Activated naive CD8-positive, alpha-beta T cell treated with anti-CD3 and anti-CD28 coated beads, Interleukin-2, amount 10 ng/mL, durations not matched to agents 7 days and 5 days (primary cell): ENCODE measurements at places on chromosomes 3 and 15. TPM values are rescaled to one million over a fixed set of nuclear protein-coding genes. Genes with fewer than 3 reads are reported as not detected.

Gene RETNLB
- total RNA-seq, result not detected

Gene ZNF80
- 5.1 TPM for total RNA-seq

Gene TEX9
- total RNA-seq, result 1.3 TPM

Gene IMPG2
- total RNA-seq, result 0.62 TPM

- DNase-seq, result no peak
These were observed 55.4 kb upstream of the KLF13 start for GRCh38 chr15:31271224-31271635.

DNA sequence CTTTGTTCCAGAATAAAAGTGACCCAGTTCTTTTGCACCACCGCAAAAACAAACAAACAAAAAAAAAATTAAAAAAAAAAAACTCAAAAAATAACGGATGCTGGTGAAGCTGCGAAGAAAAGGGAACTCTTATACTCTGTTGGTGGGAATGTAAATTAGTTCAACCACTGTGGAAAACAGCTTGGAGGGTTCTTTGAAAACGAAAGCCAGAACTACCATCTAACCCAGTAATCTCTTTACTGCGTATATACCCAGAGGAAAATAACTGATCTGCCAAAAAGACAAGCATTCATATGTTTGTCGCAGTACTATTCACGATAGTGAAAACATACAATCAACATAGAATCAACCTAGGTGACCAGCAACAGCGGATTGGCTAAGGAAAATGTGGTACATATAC is 298.9 kb upstream of the CBLB start:
- no peak for DNase-seq

- no peak for DNase-seq
These were observed 56.2 kb downstream of the LINGO1 start for GRCh38 chr15:77576538-77576937.

DNA sequence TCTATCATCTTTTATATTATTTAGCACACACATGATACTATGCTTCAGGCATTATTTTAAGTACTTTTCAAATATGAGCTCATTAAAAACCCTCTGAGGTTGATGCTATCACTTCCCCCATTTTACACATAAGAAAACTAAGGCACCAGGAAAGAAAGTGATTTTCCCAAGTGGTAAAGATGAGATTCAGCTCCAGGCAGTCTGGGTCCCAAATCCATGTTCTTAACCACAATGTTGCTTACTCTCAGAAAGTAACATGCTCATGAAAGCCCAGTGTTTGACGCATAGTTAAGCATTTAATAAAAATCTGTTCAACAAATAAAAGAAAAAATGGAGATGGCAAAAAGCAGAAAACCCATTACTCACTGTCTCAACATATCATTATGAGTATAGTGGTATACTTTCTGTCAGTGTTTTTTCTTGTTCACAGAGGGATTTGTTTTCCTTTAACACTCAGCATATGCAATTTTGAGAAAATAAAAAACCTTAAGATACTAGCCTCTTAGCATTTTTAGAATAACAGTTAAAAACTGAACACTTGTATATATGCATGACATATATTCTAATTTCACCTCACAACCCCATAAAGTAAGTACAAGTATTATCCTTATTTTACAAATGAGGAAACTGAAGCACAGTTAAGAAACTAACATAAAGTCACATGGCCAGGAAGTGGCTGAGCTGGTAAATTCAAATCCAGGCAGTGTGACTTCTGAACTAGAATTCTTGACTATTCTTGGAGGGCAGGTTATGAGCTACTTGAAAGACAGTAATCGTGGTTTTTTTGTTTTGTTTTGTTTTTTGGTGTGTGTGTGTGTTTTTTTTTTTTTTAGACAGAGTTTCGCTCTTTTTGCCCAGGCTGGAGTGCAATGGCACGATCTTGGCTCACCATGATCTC is 10.4 kb downstream of the PEAK1 start:
- no peak for DNase-seq

DNA sequence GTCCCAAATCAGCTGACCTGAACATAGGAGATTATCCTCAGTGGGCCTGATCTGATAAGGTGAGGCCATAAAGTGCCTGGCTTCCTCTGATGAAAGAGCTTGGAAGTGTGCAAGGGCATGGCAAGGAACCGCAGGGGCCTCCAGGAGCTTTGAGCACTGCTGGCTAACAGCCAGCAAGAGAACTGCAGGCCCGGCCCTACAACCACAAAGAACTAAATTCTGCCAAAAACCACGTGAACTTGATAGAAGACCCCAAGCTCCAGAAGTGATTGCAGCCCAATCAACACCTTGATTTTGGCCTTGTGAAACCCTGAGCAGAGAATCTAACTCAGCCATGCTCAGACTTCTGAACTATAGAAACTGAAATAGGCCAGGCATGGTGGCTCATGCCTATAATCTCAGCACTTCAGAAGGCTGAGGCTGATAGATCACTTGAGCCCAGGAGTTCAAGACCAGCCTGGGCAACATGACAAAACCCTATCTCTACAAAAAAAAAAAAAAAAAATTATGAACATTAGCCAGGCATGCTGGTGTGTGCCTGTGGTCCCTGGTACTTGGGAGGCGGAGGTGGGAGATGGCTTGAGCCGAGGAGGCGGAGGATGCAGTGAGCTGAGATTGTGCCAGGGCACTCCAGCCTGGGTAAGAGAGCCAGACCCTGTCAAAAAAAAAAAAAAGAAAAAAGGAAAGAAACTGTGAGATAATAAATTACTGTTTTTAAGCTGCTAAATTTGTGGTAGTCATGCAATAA is 7.7 kb upstream of the DIS3L start:
- DNase-seq, result no peak
